ENCODE measurements at places on chromosomes 4 and X.

- no peak for DNase-seq
Observed at GRCh38 chrX:19647159-19647558, 131.9 kb upstream of the MAP3K15 start.

DNA sequence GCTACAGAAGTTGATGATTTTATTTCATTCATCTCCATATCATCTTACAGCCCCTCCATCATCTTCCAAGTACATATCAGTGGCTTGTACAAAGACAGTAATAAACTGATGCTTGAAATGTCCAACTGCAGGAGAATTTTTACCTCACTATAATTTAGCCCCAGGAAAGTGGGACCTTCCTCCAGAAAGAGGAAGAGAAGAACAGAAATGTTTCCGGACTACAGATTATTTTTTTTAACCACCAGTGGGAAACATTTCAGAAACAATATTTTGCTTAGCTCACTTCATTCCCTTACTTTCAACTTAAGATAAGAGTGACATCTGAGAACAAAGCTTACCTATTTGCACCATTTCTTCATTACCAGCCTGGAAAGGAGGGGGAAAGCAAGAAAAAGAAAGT is 2.0 kb downstream of the ADAMTS3 start:
- no peak for DNase-seq

- no peak for DNase-seq
Observed at GRCh38 chr4:185602397-185602796, 67.1 kb upstream of the PDLIM3 start.

- peak; percentile 26 for DNase-seq
Observed at GRCh38 chrX:17595456-17596035, 141.7 kb upstream of the SCML1 start.

GRCh38 chrX:20514358-20514757 is 247.6 kb upstream of the RPS6KA3 start:
- peak; percentile 36 for DNase-seq

- no peak for DNase-seq
Observed at GRCh38 chr4:41579526-41579925, 41.6 kb downstream of the LIMCH1 start.

DNA sequence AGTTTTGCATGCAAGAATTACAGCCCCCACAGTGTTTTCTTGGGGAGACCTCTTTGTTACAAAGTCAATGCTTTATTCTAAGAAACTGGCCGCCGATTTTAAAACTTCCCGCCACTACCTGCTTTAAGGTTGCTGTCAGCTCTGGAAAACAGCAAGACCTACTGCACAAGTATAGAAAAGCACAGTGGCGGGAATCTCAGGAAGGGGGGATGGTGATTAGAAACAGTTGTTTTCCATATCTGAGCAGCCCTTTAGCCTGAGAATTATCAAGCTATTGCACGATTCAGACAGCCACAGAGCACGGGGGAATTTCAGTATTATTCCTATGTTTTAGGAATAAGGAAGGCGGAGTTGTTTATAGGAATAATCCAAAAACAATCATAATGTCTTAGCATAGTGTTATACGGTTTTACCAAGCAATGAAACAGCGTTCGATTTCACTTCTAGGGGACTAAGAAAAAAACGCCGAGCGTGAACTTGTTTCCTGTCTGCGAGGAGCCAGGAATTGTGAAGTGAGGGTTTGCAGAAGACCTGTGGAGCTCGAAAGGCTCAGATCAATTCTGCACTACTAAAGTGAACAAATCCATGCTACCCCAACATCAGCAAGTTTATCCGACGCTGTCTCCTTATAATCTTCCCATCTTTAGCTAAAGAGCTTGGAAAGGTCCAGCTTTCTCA is 81.3 kb downstream of the HMGN5 start:
- peak; percentile 1 for DNase-seq

GRCh38 chr4:140935254-140935653 is 179.1 kb upstream of the TBC1D9 start:
- peak; percentile 30 for DNase-seq

DNA sequence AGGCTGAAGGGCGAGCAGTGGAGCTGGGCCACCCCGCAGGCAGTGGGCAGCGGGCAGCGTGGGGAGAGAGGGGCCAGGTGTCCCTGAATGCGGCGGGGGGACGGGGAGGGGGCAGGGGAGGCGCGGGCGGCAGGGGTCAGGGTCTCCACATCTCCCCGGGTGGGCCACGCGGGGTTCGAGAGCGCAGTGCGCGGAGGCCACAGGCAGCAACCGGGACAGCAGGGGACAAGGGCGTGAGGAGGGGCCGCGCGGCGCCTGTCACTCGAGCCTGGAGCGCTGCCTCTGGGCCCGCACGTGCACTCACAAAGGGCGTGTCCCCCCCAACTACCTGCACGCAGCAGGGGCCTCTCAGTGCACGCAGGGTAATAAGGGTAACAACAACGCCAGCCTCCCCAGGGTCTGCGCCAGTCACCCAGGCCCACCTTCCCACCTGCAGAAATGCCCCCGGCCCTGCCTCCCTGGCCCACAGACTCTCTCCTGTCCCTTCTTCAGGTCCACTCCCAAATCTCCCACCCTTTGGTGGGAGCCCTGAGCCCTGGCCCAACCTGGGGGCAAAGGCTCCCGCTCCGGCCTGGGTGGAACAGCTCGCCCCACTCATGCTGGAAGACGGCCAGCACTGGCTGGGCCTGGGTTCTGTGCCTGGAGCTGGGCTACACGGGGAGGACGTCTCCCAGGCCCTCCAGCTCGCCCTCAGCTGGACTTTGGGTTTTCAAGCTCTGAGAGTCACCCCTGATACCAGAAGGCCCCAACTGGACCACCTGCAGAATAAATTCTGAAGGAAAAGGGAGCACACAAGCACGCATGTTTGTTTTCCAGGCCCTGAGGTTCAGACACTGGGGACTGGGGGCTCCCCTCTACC is 53.2 kb downstream of the ZFYVE28 start:
- no peak for DNase-seq
